ENCODE measurements at places on chromosomes 2 and 18. TPM values are rescaled to one million over a fixed set of nuclear protein-coding genes. Genes with fewer than 3 reads are reported as not detected.

The GAD1 gene
- total RNA-seq: 0.35 TPM

The SGPP2 gene
- total RNA-seq: not detected

The ERFE gene
- total RNA-seq: 6.1 TPM

The SPATA3 gene
- not detected for total RNA-seq

The IL37 gene
- total RNA-seq: not detected

The TEKT4 gene
- total RNA-seq: not detected

The PECR gene
- 8.9 TPM for total RNA-seq

The ARL6IP6 gene
- total RNA-seq: 17.2 TPM

The TIGD1 gene
- total RNA-seq: 5.1 TPM

The ACSL3 gene
- 48.2 TPM for total RNA-seq

The HTR2B gene
- total RNA-seq: 0.22 TPM

DNA sequence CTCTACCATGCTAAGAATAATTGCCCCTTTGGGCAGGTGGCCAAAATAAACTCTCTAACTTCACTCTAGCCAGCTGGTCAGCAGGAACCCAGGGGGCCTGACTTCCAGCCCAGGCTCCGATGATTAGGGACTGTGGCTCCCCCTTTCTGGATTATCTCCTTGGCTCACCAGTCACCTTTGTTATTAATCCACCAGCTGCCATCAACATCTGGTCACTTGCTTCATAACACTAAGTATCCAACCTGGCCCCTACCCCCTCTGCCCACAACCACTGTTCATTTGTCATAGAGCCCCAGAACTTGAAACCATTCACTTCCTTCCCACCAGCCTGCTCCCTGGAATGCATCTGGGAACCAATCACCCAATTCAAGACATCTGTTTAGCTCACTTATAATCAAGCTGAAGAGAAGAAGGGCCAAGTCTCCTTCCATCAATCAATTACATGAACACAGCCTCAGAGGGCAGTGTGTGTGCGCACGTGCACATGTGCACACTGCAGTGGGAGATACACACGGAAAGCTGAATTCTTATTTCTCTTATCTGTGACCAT lies 215.1 kb downstream of the ALK start:
- no peak for DNase-seq

DNA sequence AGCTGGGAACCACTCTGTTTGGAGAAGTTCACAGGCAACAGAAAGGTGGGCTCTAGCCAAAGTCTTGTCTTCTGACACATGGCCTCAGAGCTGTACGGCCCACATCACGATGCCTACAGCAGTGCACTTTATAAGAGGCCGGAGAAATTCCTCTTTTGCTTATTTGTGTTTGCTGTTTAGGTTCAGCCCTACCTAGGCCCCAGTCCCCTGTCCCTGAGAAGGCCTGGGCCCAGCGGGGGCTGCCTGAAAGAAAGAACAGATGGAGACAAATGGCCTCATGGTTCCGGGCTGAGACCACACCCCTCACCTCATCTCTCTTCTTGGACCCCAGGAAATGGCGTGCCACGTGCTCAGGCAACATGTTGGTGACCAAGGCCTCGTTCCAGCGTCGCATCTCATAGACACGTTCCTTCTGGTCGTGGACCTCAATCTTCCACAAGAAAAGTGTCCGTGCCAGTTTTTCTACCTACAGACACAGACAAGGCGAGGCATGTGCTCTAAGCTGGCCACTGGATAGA lies 30.9 kb downstream of the CENPO start:
- DNase-seq: no peak

GRCh38 chr18:50410008-50410407 lies 35.2 kb downstream of the SKA1 start:
- DNase-seq: no peak

DNA sequence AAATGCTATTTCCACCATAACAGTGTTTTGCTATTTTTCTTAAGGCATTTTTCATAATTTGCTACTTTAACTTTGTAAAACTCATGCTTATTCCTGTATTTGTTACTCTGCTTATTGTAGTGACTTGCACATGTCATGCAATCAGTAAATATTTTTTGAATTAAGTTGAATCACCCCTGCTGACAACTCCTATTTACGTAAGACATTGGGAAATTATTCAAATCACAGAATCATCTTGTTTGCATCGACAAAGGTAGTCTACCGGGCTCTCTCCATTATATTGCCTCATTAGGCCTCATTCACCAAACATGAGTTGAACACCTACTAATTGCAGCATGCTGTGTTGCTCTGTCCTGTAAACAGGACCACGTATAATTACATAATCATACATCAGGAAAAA lies 478.5 kb upstream of the ZEB2 start:
- no peak for DNase-seq

- DNase-seq: peak; percentile 99
These were observed 385.8 kb downstream of the GALR1 start for GRCh38 chr18:77635451-77635850.

DNA sequence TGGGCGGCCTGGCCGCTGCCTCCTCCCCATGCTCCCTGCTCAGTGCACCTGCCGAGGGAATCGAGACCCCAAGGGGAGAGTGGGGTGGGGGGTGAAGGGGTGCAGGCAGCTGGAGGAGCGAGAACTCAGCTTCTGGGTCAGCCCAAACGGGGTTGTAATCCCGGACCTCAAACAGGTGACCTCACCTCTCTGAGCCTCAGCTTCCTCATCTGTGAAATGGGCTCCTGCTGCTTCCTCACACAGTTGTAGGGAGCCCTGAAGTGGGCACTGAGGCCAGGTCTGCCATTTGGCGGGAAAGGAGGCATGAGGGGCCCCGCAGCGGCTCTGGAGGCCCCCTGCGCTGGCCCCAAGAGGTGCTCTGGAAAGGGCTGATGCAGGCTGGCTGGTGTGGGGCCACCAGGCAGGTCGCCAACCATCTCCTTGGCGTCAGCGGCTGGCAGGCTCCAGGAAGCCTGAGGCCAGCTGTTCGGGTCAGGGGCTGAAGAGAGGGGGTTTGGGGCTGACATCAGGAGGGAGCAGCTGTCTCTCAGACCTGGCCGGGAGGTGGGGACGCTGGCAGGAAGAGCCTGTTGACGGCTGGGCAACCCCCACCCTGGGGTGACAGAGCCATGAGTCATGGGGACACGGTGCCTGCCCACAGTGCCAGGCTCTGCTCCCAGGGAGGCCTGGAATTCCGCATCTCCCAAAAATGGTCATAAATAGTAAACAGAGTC lies 4.9 kb downstream of the KLHL30 start:
- DNase-seq: peak; percentile 71

DNA sequence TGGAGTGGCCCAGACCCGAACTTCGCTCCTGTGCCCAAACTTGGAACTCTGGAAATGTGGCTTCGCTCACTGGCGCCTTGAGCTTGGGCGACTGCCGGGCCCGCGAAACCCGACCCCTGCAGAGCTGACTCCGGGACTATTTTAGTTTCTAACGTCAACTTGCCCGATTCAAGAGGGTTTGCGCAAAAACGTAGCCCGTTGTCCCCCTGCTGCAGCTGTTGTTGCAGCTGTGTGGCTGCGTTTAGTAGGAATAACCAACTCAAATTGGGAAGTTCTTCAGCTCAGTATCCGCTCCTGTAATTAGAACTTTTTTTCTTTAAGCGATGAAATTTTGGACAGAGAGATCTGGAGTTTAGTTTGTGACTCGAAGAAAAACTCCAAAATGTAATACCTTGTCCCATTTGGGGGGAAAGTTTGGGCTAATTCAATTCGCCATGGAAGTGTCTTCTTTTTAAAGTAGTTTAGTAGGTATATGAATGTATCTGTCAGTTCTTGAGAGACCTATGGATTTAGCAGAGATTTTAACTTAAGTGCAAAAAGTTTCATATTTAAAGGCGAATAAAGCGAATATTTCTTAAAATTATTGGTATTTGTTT lies 559 bp downstream of the MYL12A start:
- DNase-seq: peak; percentile 93

GRCh38 chr18:75201282-75202270 lies 7.4 kb downstream of the PTGR3 start:
- DNase-seq: peak; percentile 91

DNA sequence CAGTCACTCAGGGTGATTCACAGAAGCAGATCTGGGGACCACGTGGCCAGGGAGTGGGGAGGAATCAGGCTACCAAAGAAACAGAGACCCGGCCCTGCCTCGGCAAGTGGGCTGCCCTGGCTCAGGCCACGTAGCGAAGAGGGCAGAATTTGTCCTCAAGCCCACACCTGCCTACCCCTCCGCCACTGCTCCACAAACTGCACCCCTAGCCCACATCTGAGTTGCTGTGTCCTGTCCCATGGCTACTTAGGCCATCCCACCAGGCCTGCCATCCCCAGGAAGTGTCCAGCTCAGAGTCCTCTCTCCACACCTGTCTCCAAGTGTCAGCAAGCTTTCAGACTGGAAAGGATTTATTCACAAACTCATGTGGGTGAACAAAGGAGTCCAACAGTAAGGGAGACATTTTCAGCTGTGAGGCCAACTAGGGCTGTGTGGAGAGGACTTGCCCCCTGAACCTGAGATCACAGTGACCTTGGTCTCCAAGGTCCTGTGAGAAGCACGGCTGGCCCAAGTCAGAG lies 31.7 kb upstream of the ASPRV1 start:
- DNase-seq: no peak

- no peak for DNase-seq
These were observed 40.7 kb upstream of the BBS5 start for GRCh38 chr2:169438466-169439072.

DNA sequence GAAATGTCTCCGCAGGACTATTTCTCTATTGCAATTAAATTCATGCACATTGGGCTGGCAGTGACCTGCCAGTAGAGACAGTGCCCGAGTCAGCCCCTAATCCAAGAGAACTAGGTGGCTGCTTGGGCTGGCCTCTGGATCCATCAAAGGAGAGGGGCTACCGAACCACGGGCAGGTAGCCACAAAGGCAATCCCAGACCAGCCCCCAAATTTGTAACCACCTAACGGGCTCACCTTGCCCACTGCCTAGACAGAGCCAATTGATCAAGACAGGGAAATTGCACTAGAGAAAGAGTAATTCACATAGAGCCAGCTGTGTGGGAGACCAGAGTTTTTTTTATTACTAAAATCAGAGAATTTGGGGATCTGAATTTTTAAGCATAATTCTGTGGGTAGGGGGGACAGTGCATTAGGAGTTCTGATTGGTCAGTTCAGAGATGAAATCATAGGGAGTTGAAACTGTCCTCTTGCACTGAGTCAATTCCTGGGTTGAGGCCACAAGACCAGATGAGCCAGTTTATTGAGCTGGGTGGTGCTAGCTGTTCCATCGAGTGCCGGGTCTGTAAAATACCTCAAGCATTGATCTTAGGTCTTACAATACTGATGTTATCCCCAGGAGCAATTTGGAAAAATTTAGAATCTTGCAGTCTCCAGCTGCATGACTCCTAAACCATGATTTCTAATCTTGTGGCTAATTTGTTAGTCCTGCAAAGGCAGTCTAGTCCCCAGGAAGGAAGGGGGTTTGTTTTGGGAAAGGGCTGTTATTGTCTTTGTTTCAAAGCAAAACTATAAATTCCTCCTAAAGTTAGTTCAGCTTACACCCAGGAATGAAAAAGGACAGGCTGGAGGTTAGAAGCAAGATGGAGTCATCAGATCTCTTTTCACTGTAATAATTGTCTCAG lies 260.4 kb upstream of the SP5 start:
- DNase-seq: no peak

- peak; percentile 58 for DNase-seq
These were observed 84.9 kb downstream of the BCL11A start for GRCh38 chr2:60468382-60469085.

DNA sequence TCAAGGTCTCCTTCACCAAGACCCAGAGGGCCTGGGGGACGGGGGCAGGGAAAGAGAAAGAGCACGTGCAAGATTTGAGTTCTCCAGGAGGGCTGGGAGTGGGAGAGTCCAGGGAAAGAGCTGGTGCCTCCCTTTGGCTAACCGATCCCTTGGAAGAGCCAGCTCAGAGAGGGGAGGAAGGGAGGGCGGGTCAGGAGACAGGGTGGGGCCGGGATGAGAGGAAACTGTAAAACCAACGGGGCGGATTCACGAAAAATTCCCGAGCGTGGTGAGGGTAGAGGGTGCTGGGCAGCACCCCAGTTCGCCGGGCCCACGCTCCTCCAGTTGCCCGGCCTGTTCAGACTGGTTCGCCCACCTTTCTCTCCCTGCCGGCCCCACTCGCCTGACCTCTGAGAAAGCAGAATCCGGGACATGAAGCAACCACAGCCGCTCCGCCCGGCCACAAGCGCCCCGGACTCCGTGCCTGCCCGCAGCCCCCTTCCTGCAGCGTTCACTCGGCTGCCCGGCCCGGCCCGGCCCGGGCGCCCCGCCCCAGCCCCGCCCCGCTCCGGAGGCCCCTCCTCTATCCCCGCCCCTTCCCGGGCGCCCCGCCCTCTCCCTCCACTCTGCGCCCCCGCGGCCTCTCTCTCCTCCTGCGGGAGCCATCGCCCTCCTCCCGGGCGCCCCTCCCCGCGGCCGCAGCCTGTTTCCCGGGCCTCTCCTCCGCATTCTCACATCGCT lies 230.9 kb upstream of the SMAD2 start:
- DNase-seq: peak; percentile 89

GRCh38 chr2:201959198-201959597 lies 74.5 kb upstream of the FZD7 start:
- DNase-seq: no peak

DNA sequence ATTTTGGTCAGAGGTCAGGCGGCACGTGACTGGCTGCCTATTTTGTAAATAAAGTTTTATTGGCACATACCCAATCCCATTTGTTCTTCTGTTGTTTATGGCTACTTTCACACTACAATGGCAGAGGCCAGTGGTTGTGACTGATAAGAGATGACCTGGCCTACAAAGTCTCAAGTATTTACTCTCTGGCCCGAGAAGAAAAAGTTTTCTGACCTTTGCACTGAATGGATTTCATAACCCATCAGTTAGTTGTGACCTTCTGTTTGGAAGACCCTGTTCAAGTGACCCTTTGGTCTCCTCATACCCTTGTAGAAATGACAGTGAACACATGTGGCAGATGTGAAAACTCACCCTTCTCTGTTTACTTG lies 121.4 kb upstream of the MGAT5 start:
- no peak for DNase-seq

DNA sequence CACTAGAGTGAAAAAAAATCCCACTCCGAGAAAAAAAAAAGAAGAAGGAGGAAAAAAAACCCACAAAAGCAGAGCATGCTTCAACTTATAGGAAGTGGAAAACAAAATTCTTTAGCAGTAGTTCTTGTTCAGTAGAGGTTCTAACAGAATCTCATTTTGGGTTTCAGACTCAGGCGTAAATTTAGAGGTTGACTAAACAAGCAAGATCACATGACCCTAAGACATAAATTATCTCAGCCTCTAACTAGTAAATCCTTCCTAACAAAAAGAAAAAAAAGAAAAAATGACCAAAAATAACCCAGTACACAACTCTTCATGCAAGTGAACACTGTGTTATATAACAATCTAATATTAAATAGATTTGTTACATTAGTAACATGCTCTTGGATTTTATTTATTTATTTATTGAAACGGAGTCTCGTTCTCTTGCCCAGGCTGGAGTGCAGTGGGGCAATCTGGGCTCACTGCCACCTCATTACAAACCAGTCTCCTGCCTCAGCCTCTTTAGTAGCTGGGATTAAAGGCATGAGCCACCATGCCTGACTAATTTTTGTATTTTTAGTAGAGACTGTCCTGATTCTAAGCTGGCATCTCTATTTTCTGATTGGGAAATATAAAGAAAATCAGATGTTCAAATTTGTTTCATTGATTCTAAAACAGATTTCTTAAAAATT lies 35.4 kb downstream of the PPP4R3B start:
- no peak for DNase-seq

Measured in muscle of leg (tissue), 16 donors.